ENCODE measurements at places on chromosomes 1 and 21.

GRCh38 chr1:22618056-22618455, 18.4 kb upstream of the C1QA start:
- no peak for DNase-seq

DNA sequence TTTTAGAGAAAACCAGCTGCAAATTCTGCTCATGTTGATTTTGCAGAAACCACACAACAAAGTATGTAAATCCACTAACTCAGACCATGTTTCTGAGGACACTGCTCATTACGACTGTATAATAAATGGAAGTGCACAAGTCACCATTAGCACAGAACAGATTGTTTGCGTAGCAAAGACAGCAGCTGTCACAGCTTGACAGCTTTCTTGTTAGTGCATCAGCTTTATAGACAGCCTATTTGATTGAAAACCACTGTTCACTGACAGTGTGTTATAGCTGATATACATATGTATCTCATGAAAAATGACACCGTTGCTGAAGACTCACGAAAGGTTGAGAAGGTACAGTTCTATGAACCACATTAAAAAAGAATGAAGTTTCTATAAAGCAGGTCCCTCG, 560.2 kb upstream of the ZRANB2 start:
- DNase-seq: no peak

DNA sequence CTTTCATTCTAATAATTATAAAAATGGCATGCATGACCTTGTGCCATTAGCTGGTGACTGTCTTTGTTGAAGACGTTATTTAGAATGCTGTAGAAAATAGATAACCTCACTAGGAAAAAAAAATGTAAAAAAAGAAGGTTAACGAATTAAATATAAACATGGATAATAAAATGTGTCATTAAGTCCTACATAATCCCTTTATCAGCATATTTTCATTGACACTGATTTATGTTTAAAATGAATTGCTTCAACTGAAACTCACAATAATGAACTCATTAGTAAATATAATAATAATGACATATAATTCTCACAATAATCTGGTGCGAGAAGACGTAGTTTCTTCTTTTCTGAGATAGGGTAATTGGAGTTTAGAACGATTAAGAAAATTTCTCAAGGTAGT, 4.7 kb downstream of the TMPRSS15 start:
- no peak for DNase-seq

GRCh38 chr1:55179177-55179835, 35.9 kb downstream of the USP24 start:
- DNase-seq: no peak

DNA sequence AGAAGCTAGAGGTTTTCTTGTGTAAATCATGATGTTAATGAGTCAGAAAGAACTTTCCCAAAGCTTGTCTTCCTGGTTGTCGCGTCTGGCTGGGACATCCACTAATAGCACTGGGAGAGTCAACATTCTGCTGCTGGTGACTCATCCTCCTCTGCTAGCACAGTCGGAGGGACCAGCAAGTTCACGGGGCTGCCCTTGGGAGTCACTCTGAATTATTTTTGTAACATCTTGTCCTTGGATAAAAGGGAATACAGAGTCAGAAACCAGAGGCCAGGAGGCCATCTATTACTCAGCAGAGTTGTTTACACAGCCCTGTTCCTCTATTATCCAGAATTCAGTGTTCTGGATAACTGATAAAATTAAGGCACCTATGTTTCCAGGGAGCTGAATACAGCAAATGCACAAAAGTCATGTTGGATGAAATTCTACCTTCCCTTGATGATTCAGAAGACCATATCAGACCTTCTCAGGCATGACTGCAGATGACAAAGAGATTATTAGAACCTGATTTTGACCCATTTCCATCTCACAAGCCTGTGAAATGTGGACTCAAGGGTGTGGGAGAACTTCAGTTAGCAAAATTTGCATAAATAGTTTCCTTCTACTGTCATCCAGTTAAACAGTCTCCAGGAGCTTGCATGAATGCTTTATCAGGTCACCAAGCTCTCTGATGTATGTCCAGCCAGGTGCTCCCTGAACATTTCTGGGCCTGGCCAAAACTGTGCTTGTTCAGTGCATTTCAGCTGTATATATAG, 68.1 kb downstream of the JAK1 start:
- DNase-seq: no peak

DNA sequence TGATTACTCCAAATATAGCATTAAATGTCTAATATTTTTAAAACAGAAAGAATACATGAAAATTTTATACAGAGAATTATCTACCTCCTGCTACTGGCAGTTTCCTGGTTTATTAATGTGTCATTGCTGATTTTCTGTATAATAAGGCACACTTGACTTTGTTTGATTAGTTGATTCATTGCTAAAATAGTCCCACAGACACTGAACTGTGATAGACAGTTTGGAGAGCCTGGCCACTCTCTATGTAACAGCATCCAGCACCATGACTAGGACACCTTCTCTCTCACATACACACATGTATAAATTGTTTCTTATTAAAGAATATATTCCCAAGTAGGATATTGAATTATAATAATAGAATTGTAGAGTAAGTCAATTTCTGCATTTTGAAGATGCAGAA, 368.5 kb upstream of the SNX7 start:
- no peak for DNase-seq

- DNase-seq: peak; percentile 41
These were observed 23.1 kb downstream of the DYRK3 start for GRCh38 chr1:206658264-206658980.

DNA sequence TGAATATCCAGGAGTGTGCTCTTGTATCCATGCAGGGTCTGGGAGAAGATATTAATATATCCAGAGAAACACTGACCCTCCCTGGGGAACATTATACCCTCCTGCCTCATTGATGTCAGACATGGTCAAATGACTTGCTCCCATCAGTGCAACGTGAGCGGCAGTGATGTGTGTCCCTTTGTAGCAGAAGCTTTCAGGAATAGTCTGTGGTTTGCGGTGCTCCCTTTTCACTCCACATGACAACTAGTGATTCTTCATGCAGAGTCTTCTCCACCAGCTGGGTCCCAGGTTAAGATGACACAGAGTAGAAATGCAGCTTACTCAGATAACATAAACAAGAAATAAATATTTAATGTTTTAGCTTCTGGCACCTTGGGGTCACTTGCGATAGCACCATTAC, 31.9 kb upstream of the LYPD8 start:
- DNase-seq: no peak

- no peak for DNase-seq
These were observed 15.9 kb downstream of the SLC27A3 start for GRCh38 chr1:153790966-153791647.

- DNase-seq: no peak
These were observed 21.0 kb downstream of the CLCA4 start for GRCh38 chr1:86567878-86568277.

- no peak for DNase-seq
These were observed 134.2 kb downstream of the LMO4 start for GRCh38 chr1:87462894-87463293.

- no peak for DNase-seq
These were observed 59.8 kb upstream of the SLC35F3 start for GRCh38 chr1:233844692-233845091.

DNA sequence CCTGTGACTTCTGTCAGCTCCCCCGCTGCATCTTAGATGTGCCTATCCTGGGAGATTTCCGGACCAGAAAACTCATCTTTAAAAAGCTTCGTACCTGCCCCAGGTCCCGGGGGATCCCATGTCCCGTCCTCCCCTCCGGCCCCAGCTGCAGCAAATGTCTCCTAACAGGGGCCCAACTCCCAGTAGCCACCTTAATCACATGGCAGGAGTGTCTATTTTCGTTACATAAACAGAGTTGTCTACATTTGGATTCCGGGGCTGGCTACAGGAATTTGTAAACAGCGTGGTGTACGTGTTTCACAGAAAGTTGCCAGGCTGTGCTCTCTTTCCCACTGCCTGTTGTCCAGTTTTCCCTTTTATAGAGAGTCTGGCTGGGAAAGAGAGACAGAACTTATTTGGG, 17.9 kb upstream of the KCNE2 start:
- DNase-seq: no peak

DNA sequence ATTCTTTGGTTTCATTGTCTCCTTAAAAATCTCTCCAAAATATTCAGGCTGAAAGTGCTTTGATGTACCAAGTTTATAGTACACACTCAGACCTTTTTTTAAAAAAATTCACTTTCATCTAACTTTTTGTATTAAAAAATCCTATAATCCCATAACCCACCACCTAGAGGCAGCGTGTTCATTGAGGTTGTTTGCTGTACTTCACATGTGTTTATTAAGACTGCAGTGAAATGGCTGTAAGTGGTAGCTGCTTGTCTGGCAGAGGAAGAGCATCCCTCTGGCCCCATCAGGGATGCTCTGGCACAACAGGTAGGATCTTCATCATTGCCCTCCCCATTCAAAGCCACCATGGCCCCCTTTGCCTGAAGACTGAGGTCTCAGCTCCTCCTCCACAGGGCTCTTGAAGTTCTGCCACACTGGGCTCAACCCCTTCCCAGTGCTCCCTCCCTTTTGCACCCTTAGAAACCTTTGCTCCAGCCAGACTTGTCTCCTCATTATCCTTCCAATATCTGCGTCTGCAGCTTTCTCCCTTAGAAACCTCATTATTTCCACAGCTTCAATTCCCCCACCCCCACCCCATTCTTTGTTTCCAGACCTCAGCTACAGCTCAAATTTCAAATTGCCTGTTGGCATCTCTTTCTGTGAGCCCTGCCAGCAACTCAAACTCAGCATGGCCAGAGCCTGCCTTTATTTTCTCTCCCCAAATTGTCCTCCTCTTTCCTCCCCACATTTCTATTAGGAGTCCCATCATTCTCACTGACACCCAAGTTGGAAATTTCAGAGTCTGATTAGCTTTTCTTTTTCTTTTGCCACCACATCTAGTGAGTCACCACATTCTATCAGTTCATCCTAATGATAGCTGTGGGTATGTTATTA, 369.6 kb upstream of the USP24 start:
- no peak for DNase-seq

GRCh38 chr1:90370686-90371447, 346.2 kb downstream of the BARHL2 start:
- no peak for DNase-seq

GRCh38 chr1:53731043-53731600, 7.8 kb downstream of the GLIS1 start:
- no peak for DNase-seq

DNA sequence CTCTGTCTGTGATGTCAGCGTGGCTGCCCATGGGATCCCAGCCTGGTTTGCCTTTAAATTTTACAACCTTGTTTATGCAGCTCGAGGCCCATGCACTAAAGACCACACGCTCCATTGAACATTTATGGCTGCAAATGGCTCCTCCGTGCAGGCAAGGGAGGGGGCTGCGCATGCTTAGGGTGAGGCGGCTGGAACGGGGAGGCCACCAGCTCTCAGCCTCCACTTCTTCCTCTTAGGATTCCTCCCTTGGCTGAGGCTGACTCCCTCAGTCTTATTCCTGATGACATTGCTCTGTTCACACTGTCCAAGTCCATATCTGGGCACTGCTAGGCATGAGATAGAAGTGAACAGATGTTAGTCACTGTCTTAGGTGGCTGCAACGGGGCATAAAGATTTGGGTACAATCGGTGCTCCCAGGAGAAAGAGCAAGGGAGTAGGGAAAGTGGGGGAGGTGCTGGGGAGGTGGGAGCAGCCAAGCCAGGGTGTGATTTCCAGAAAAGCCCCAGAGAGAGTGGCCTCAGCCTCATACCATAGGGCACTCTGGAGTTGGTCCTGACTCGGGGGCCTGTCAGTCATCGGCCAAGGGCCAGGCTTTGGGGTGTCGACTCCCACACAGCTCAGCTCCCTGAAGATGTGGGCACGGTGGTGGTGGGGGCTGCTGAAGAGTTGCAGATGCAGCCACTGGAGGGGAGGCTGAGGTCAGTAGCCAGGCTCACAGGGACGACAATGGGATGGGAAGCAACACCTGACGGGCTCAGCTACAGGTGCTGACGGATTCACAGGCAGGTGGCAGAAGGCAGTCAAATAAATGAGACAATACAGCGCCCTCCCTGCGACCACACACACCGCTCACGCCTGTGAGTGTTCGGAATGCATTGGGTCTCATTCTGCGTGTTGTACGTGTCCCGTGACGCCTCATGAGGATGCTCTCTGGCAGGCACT, 37.3 kb upstream of the ACTL8 start:
- no peak for DNase-seq

DNA sequence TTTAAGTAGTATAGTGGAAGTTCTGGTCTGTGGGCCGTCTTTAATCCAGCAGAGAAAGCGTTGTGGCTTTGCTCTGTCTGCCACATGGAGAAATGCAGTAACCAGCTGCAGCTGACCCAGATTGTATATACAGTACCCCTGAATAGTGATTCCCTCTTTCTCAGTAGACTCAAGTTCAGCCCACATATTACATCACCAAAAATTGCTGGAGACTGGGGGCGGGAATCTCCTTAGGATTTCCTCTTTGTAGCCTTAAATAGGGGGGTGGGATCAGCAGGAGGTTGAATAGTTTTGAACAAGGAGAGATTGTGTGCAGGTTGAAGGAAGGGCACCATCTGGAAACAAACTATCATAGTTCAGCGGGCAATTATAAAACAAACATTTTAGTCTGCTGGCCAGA, at the start of gene ANGPTL1:
TSS of gene ANGPTL1 (minus strand) at position 134 of the 400 bp plus-strand sequence. CDS start 5,301 bp downstream, outside the sequence.
- no peak for DNase-seq

GRCh38 chr1:155127105-155127966, at the start of gene EFNA1:
Gene EFNA1, plus strand, starts transcription at chr1:155127876. Its CDS starts 102 bp downstream, at chr1:155127978.
- DNase-seq: peak; percentile 27

GRCh38 chr1:109454497-109455133, 11.7 kb upstream of the SYPL2 start:
- no peak for DNase-seq

GRCh38 chr1:25217598-25218232, 14.6 kb downstream of the SYF2 start:
- no peak for DNase-seq

DNA sequence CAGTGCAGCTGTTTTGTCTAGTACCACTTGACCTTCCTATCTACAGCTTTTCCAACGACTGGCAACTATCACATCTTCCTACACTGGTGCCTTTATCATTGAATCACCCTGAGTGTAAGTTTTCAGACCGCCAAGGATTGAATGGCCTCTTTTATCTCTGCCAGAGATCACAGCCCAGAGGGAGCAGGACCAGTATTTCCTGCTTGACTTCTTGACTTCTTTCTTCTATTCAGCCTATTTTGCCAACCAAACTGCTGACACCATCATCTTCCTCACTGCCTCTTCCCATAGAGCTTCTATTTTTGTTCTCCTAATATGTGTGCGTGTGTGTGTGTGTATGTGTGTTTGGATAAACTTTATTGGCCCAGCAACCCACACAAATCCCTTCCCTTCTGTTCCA, 53.8 kb downstream of the SERBP1 start:
- no peak for DNase-seq

DNA sequence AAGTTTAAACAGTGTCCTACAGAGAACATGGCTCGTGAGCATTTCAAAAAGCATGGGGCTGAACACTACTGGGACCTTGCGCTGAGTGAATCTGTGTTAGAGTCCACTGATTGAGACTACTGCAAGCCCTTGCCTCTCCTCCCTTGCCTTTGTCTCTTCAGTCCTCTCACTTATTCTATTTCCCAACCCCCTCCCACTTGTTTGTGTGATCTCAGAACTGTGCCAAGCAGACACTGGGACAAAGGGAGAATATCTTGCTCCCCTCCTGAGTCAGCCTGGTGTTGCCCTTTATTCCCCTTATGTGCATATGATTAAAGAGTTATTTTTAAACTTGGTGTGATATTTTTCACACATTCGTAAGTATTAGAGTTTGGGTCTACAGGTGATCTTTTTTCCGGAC, 11.1 kb upstream of the RPRD2 start:
- DNase-seq: no peak

GRCh38 chr1:161494091-161494735, 11.0 kb upstream of the FCGR2A start:
- no peak for DNase-seq

- DNase-seq: no peak
These were observed 45.5 kb upstream of the VANGL1 start for GRCh38 chr1:115596080-115596780.
